ENCODE measurements at places on chromosomes 1 and 21.

GRCh38 chr1:199809311-199809710 lies 218.2 kb upstream of the NR5A2 start:
- no peaks in the 10 kb centered on the region for H3K27me3 ChIP-seq
- no peaks in the 10 kb centered on the region for H3K36me3 ChIP-seq
- H3K27ac ChIP-seq, result no peak overlapping the region

DNA sequence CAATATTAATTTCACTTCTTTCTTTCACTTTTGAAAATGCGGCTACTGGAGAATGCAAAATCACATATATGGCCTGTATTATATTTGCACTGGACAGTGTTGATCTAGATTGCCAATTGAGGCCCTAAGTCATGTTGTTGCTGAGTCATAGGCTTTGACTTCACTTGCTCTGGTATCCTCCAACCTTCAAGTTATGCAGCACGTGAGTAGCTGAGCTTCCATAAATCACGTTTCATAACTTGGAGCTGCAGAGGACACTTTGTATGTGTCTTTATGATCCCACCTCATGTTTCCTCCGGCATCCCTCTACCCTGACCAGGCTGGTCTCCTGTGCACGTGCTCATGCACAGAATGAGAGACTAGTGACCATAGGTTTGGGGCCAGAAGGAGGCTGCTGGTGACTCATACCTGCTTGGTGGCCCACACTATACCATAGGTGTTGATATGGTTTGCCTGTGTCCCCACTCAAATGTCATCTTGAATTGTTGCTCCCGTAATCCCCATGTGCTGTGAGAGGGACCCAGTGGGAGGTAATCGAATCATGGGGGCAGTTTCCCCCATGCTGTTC lies 103.0 kb upstream of the TSPAN2 start:
- no peak for DNase-seq
- no peaks in the 10 kb centered on the region for H3K36me3 ChIP-seq
- no peak overlapping the region for H3K27ac ChIP-seq
- no peaks in the 10 kb centered on the region for H3K4me1 ChIP-seq
- H3K4me3 ChIP-seq, result no peak overlapping the region

DNA sequence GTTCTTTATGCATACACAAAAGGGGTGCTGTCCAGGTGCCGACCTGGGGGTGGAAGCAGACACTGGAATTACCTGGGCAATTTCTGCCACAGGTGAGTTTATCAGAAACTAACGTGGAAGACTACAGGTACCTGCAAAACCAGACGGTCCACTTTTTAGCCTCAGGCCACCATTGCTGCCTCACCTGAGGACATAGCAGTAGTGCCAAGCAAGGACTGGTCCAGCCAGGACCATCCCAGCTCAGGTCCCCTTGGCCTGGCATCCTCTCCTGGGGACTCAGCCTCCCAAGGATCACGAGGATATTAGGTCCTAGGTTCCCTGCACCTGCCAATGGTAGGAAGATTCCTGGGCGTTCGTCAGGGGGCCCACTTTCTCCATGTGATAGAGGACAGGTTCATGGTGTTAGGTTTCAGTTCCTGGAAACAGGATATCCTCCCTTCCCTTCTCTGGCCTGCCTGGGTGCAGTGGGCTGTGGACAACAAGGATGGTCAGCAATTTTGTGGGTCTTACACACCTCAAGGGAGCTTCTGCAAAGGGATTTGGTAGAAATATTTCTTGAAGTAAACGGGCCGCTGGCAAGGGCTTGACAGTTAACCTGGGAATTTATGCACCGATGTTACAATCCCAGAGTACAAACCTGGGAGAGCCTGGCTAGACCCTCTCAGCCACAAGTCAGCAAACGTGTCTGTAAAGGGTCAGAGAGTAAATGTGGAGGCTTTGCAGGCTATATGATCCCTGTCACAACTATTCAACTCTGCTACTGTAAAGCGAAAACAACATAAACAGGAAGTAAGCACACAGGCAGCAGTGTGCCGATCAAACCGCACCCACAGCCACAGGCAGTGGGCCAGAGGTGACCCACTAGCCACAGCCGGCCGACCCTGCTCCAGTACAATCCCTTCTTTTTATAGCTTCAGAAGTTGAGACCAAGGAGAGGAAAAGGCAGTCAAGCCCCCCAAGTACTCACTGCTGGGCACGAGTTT lies 71.4 kb upstream of the RAB4A start:
- no peak overlapping the region for H3K27ac ChIP-seq
- no peaks in the 10 kb centered on the region for H3K36me3 ChIP-seq
- DNase-seq, result peak; percentile 74
- no peak overlapping the region for H3K4me3 ChIP-seq
- peaks cover 33% of the 10 kb centered on the region for H3K4me1 ChIP-seq
- no peaks in the 10 kb centered on the region for H3K27me3 ChIP-seq

GRCh38 chr1:228736844-228737445 lies 1.7 kb downstream of the RHOU start:
- no peak for DNase-seq
- no peaks in the 10 kb centered on the region for H3K27me3 ChIP-seq
- H3K36me3 ChIP-seq, result no peaks in the 10 kb centered on the region
- peak overlapping the region; percentile 65 for H3K4me3 ChIP-seq
- peaks cover 9% of the 10 kb centered on the region for H3K4me1 ChIP-seq
- peak overlapping the region; percentile 25 for H3K27ac ChIP-seq

DNA sequence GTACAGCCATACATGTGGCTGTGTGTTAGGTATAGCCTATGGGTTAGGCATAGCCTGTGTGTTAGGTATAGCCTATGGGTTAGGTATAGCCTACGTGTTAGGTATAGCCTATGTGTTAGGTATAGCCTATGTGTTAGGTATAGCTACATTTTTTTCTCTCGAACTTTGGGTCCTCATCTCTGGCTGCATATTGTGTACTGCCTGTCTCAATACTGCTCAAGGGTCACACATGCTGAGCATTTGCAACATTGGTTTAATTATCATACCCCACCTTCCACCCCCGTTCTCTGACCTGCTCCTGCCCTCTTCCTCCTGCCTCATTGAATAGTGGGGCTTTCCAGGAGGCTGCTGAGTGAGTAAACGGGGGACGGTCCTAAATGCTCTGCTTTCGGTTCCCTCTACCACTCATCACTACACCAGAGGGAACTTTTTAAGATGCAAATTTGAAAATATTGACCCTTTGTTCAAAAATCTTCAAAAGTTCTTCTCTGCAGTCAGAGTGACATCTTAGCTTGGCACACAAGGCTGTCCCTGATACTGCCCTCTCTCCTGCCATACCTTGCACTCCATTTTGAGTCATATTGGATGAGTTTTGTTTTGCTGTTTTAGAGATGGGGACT lies 17.8 kb downstream of the OR2B11 start:
- no peak overlapping the region for H3K27ac ChIP-seq
- no peaks in the 10 kb centered on the region for H3K27me3 ChIP-seq
- H3K4me1 ChIP-seq, result no peaks in the 10 kb centered on the region
- H3K4me3 ChIP-seq, result no peak overlapping the region
- no peak for DNase-seq

DNA sequence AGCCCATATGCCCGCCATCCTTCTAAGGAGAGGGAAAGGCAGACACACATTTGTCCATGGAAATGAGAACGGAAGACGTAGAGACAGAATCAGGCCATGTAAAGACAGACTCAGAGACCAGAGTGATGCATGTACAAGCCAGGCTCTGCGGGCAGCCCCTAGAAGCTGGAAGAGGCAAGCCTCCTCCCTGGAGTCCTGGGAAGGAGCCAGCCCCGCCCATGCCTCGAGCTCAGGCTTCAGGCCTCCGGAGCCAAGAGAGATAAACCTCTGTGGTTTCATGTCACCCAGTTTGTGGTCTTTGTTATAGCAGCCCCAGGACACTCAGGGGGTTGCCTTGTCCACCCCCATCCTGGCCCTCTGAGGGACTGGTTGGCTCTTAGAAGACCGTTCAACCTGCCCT lies 11.6 kb downstream of the PDE9A start:
- DNase-seq, result no peak
- H3K36me3 ChIP-seq, result no peaks in the 10 kb centered on the region
- H3K27me3 ChIP-seq, result no peaks in the 10 kb centered on the region
- no peaks in the 10 kb centered on the region for H3K4me1 ChIP-seq

DNA sequence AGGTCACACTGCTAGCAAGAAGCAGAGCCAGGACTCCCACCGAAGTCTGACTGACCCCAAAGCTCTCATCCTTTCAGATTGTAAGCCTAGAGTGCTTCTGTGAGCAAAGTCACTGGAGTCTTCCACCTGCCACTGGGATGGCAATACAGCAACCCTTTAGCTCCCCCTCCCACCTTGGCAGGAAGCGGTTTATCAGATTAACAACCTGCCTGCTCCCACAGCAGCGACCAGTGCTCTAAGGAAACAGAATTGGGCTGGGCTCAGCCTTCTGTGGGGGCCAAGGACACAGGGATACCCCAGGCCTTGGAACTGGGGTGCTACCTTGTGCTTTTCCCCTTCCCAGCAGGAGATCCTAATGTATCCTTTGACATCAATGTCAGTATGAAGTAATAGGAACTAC lies 76.0 kb downstream of the GFI1 start:
- H3K27me3 ChIP-seq, result no peaks in the 10 kb centered on the region
- no peak overlapping the region for H3K27ac ChIP-seq
- DNase-seq, result no peak
- H3K4me1 ChIP-seq, result no peaks in the 10 kb centered on the region
